ENCODE measurements at places on chromosomes 1 and 21.

- peak; percentile 59 for DNase-seq
These were observed at the start of gene PSEN2 for GRCh38 chr1:226870401-226871279. Gene PSEN2 (plus strand): TSS chr1:226870616. CDS start chr1:226881908, 11,292 bp downstream.

DNA sequence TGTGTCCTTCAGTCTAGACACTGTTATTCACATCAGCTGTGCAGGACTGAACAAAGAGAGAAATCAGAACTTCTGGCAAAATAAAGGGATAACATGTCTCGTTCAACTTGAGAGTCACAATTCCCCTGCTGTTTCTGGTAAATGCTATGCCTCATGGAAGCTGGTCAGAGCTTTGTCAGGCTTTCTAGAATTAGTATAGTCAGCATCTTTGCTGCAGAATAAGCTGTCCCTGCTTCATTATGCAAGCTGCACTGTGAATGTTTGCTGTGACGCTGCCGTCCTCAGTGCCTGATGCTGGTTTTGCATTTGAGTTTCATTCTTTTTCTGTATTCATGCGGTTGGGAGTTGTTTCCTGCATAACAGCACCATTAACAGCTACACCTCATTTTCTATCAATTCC is 96.4 kb upstream of the KCNJ6 start:
- no peak for DNase-seq

GRCh38 chr1:78649628-78650027 is at the start of gene IFI44:
Gene IFI44 (plus strand): TSS chr1:78649831. CDS start chr1:78650196, 365 bp downstream.
- DNase-seq, result peak; percentile 80

DNA sequence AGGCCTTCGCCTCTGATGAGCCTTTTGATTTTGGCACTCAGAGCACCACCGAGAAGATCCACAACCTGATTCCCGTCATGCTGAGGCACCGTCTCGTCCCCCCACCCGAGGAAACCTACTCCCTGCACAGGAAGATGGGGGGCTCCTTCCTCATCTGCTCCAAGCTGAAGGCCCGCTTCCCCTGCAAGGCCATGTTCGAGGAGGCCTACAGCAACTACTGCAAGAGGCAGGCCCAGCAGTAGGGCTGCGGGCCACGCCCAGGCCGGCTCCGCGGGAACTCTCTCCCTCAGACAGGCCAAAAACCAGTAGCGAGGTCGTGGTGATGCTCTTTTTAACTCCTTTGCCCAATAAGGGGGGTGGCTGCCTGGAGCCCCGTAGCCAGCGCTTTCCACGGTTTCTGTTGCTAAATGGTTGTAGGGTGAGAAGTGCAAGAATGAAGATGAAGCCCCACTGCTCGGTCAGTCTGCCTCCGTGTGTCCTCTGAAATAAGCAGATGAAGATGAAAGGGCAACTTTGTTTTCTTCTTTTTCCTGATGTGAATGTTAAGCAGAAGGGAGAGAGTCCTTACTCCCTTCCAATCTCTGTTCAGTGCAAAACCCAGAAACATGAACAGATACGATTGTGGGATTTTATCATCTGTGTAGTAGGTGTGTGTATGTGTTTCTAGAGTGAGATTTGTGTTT is 46.5 kb downstream of the COQ8A start:
- no peak for DNase-seq

- DNase-seq, result no peak
These were observed 72.4 kb downstream of the GLIS1 start for GRCh38 chr1:53666566-53666965.

GRCh38 chr1:50080904-50081586 is 27.7 kb upstream of the ELAVL4 start:
- DNase-seq, result peak; percentile 78

GRCh38 chr1:6790146-6790545 is 4.9 kb downstream of the CAMTA1 start:
- DNase-seq, result no peak

DNA sequence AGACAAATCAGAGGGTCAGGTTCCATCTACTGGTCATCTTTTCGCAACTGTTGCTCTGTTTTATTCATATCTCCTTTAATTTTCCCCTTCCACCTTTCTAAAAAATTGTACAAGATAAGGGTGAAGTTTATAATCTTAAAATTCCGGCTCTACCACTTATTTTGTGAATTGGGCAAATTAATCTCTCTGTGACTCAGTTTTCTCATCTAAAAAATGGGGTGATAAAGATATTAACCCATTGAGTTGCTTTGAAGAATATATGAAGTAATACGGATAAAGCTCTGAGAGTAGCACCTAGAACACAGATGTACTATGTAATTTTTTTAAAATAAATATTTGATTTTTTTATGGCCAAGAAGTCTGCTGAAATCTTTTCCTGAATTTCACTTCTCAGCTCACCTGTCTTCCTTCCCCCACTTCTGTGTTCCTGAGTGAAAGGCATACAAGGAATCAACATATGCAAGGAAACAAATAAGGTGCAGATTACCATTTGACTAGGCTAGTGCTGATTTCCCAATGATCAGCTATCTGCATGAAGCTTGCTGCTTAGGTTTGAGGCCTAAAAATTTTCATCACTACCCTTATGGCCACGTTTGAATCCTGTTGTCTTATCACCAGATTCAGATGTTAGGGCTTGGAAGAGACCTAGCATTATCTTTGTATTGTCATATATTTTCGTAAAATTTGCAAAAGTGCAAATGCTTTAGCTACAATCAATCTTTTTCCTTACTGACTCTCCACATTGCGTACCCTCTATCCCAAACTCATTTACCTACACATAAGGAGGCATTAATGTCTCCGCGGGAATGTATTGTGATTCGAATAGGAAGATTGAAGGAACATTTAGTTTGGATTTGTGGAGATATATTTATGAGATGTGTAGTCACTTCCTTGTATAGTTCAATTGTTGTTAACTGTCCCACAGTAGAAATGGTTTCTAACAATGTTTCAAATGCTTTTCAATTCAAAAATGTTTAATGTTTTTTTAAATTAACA is 718.3 kb upstream of the PTBP2 start:
- no peak for DNase-seq

DNA sequence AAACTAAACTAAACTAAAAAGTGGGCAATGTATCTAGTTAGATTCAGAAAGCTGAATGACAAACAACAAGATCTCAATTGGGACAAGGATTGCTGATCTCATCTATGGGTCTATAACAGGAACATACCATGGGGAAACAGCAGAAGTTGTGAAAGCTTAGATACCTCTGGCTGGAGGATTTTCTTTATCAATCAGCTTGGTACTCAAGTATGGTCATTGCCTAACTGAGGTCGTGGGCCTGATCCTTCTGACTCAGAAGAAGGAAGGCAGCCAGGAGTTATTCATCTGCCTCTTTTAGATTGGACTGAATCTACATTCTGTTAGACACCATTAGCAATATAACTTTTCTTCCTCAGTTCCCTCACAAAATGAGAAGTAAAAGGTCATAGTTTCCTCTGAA is 39.7 kb downstream of the DNTTIP2 start:
- no peak for DNase-seq

DNA sequence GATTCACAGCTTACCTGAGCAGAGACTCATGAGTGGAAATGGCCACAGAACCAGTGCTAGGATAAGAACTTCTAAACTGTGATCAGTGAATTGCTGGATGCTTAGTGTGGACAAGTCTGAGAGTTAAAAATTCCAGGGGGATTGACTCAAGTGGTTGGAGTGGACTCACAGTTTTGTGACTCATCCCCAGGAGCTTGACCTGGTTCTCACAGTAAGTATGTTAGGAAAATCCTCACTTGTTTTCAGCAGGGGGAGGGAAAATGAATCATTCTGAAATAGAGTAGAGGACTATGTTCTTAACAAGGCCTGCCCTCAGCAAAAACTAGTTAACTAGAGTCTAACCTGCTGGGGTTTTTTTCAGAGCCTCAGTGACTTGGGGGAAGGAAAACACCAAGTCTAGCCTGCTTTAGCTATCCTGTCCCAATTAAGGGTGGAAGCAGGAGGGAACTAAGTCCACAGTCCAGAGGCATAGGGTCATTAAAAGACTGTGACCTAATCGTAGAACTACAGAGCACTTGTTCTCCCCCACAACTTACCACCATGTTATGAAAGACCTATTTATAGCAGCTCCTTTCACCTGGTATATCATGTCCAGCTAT is 6.1 kb upstream of the CDC73 start:
- DNase-seq, result no peak

GRCh38 chr1:53210954-53211353 is 9.5 kb downstream of the CZIB start:
- DNase-seq, result no peak

DNA sequence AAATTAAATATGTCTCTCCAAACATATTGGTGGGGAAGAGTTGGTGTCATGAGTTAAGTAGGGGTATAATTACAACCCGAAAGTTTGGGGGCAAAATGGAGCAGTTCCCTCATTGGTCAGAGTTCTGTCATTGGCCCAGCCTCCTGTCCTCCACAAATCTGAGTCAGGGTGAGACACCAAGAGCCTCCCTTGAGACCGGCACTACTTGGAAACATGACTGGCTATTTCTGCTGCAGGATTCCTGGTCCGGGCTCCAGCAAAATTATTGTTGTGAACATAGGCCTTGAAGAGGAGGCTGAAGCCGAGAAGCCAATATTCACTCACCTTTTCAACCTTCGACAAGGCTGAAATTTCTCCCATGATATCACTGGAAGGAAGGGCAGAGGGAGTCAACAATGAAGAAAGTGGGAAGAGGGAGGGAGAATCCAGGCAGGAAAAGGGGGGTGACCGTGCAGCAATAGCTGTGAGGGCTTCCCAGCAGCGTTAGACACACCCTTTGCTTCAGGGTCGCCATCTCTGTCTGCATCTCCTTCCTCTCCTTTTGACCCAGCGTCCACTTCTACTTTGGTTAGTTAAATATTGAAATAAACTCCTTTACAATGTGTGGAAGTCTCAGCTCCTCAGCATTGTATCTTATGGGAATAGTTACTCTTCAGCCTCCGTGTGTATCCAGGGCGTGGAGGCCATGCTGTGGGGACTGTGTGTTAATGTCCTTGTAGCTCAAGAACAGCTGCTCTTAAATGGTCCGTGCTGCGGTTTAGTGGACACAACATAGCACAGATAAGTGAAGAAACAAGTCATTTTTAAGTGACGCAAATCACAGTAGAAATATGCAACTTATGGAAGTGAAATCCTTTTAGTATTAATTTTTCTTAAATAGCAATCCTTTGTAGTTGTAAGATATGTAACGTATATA is 307.4 kb downstream of the DISC1 start:
- DNase-seq, result no peak

- no peak for DNase-seq
These were observed 24.1 kb upstream of the CNN3 start for GRCh38 chr1:94951046-94951445.

DNA sequence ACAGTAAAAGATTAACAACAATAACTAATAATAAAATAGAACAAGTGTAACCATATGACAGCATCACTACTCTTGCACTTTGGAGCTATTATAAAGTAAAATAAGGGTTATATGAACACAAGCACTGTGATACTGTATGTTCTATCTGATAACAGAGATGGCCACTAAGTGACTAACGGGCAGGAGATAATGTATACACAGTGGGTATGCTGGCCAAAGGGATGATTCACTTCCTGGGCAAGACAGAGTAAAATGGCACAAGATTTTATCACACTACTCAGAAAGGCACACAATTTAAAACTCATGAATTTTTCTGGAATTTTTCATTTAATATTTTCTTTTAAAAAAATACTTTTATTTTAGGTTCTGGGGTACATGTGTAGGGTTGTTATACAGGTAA is 12.3 kb downstream of the SLC9C2 start:
- no peak for DNase-seq

DNA sequence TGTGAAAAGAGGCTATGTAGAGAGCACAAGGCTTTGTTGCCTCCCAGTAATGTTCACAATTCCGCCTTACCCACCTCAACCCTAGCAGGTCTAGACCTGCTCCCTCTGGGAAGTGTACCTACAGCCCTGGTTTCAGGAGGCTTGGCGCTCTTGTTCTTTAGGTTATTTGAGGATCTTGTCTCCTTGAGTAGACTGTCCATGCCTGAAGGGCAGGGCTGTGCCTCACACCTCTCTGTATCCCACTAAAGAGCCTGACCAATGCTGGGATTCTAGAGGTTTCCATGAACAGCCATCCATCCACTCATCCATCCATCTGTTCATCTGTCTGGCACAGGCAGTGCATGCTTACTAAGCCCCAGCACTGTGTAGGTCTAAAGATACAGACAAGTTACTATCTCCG is 1.0 kb downstream of the RAB7B start:
- DNase-seq, result no peak

- peak; percentile 74 for DNase-seq
These were observed 355.2 kb upstream of the GREM2 start for GRCh38 chr1:240967070-240967724.

DNA sequence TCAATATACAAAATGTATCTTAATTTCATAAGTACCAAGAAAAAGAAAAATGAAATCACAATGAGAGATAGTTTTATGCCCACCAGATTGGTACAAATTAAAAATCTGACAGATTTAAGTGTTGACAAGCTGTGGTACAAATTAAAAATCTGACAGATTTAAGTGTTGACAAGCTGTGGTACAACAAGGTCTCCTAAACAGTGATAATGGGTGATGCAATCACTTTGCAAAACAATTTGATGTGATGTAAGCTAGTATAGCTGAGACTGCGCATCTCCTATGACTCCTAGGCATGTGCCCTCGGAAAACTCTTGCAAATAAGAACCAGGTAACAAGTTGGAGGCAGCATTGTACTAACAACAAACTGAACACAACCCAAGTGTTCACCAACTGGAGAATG is 100.6 kb downstream of the LPAR3 start:
- DNase-seq, result no peak

DNA sequence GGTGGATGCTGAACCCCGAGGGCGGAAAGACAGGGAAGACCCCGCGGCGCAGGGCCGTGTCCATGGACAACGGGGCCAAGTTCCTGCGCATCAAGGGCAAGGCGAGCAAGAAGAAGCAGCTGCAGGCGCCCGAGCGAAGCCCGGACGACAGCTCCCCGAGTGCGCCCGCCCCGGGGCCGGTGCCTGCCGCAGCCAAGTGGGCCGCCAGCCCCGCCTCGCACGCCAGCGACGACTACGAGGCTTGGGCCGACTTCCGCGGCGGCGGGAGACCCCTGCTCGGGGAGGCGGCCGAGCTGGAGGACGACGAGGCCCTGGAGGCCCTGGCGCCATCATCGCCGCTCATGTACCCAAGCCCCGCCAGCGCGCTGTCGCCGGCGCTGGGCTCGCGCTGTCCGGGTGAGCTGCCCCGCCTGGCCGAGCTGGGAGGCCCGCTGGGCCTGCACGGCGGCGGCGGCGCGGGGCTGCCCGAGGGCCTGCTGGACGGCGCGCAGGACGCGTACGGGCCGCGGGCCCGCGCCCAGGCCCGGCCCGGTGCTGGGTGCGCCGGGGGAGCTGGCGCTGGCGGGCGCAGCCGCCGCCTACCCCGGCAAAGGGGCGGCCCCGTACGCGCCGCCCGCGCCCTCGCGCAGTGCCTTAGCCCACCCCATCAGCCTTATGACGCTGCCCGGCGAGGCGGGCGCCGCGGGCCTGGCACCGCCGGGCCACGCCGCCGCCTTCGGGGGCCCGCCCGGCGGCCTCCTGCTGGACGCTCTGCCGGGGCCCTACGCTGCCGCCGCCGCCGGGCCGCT is 20.7 kb downstream of the FOXO6 start:
- no peak for DNase-seq

GRCh38 chr1:115647507-115647906 is 5.7 kb downstream of the VANGL1 start:
- DNase-seq, result no peak

DNA sequence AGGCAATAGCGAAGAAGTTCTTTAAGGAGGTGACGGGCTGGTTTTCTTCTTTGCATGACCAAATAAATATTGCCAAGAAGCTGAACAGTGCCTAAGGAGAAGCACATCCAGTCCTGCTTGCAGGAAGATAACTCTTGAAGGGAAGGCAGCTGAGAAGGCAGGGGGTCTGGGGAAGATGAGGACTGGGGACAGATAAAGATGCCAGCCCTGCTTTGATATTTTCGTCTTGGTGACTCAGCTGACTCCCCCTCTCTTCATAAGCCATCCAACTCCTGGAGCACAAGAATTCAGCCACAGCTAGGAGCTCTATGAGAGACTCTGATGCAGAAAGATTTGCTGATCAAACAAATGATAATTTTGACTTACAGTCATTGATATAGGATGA is 3.4 kb downstream of the CFAP45 start:
- DNase-seq, result no peak
